ENCODE measurements at places on chromosomes 7 and 10.

DNA sequence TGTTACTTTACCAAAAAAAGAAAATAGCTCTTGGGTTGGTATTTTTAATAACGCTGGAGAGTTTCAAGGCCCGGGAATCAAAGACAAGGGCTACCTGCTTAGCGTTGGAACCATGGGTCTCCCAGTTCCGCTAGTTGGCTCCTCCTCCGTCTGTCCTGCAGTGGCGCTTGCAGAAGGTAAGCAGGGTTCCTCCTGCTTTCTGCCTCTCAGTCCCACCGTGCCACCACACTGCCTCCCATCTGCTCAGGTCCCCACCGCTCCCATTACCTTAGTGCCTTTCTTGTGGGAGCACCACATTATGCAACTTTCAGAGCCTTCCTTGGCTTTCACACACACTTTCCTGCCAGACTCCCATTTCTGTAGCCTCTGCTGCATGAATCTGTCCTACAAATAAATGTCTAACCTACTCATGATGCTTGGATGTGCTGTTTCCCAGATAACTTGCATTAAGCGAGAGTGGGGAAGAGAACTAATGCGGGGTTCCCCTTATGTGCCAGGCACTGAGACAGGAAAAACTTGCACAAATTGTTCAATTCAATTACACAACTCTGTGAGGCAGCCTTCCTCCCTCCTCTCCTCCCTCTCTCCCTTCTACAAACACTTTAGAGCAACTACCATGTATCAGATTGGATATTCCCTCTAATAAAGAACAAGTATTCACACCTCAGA lies 124.5 kb downstream of the AOAH start:
- DNase-seq, result no peak

DNA sequence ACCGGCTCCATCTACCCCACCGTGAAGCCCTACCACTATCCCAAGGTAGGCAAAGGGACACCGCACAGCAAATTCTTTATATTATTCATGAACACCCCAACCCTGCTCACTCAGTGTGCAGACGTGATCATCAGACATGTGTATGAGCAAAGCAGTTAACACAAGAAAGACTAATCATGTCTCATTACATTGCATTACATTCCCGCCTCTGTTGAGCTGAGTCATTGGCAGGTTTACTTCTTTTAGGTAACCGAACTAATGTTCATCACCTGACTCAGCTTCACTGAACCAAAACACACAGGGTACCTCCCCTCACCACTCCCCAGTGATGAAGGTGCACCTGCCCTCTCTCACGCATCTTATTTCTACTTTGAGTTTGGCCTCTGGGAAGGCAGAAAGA lies 233.4 kb downstream of the PAXIP1 start:
- DNase-seq, result no peak

DNA sequence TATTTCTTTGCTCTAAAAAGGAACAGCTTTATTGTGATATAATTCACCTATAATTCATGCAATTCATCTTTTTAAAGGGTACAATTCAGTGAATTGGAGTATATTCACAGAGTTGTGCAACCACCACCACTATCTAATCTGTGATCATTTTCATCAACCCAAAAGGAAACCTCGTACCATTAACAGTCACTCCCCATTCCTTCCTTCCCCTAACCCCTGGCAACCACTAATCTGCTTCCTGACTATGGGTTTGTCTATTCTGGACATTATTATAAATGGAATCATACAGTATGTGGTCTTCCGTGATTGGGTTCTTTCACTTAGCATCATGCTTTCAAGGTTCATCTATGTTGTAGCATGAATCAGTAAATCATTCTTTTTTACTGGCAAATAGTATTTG lies 52.3 kb downstream of the MKI67 start:
- no peak for DNase-seq

GRCh38 chr10:15265056-15265455 lies 96.6 kb upstream of the NMT2 start:
- no peak for DNase-seq

DNA sequence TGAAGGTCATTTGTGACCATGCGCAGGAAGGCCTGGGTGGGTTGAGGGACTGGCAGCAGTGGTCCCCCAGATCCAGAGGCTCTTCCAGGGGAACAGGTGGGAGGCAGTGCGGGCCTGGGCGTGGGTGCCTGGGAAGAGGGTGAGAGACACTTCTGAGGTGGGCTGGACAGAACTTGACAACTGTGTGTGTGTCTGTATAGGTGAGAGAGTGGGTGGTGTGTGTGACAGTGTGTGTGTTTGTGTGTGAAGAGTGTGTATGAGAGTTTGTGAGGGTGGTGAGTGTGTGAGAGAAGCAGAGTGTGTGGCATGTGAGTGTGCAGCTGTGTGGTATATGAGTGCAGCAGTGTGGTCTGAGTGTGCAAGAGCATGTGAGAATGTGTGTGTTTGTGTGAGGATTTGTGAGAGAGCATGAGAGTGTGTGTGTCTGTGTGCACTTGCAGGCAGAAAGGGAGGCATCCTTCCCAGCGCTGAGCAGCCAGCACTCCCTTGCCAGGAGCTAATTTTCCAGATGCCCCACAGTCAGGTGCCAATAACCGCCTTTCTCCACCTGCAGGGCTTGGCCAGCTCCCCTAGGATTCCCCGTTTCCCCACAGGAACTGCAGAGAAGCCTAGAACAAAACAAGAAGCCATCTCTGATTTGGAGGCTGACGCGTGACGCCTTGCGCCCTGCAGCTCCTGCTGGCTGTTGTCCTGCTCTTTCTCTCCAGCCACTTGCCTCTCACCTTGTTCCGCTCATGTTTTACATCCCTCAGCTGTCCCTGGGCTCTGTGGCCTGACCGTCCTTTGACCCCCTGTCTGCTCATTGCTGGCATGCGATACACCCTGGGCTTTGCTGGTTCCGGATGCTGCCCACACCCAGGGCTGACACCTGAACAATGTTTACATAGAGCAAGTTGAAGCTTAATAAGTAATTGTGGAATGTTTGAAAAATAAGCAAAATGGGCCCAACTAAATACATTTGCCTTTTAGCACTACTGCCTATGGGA lies 88.0 kb downstream of the TMEM178B start:
- DNase-seq, result no peak

DNA sequence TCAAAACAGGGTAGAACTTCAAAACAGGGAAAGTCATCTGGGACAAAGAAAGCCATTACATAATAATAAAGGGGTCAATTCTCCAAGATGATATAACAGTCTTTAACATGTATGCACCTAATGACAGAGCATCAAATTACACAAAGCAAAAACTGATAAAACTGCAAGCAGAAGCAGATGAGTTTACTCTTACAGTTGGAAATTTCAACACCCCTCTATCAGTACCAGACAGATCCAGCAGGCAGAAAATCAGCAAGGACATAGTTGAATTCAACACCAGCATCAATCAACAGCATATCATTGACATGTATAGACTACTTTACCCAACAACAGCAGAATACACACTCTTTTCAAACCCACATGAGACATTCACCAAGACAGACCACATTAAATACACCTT lies 233.0 kb upstream of the NEBL start:
- DNase-seq, result no peak

- peak; percentile 57 for DNase-seq
These were observed at the start of gene ARID5B for GRCh38 chr10:61900829-61901792. Gene ARID5B, plus strand, starts transcription at chr10:61901699. Its CDS starts 11 bp downstream, at chr10:61901710.

- DNase-seq, result peak; percentile 8
These were observed 452.4 kb upstream of the PHF14 start for GRCh38 chr7:10521306-10521705.

GRCh38 chr10:29508554-29509244 lies 126.1 kb downstream of the SVIL start:
- no peak for DNase-seq

- DNase-seq, result no peak
These were observed 5.2 kb downstream of the CSTF2T start for GRCh38 chr10:51694086-51694768.

- no peak for DNase-seq
These were observed 132.9 kb downstream of the CALN1 start for GRCh38 chr7:72279203-72279602.

- no peak for DNase-seq
These were observed 50.8 kb downstream of the CYTH3 start for GRCh38 chr7:6221340-6222319.

GRCh38 chr7:117375380-117375779 lies 51.9 kb downstream of the ASZ1 start:
- DNase-seq, result no peak

GRCh38 chr10:93245779-93246178 lies 172.1 kb downstream of the CYP26A1 start:
- DNase-seq, result peak; percentile 11

GRCh38 chr10:74824184-74824899 lies 2.1 kb upstream of the KAT6B start:
- peak; percentile 28 for DNase-seq

DNA sequence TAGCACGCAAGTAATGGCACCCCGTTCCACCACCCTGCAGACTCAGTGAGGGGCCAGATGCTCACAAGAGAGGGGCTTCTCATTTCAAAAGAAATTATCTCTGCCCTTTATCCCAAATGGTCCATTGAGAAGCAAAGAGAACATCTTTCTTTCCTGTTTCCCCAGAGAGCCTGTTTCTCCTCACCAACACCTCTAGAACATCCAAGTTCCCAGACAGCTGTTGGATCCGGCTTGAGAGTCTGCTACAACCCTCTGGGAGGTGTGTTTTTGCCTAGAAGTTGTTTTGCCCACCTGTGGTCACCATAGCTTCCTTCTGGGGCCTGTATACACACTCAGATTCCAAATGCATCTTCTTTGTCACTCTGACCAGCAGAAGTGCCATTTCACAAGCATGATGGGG lies 637.4 kb downstream of the LRMDA start:
- no peak for DNase-seq

- DNase-seq, result no peak
These were observed 49.5 kb upstream of the SLC29A3 start for GRCh38 chr10:71269301-71270288.

DNA sequence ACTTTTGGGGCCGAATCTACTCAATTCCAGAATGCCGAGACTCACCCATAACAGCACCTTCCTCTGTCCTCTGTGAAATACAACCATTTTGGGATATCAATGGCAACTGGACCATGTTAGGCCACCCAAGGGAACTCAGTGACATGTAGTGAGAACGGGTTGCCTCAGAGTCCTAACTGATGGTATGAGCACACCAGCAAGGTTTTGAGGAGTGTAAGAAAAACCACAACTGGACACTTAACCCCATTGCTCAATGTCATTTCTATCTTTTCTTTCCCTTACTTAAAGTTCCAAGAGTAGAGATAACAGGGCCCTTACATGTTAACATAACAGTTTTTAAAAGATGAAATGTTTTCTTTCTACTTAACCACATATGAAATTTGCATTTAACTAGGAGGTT lies 67.1 kb downstream of the TNS3 start:
- no peak for DNase-seq

GRCh38 chr7:96135241-96135640 lies 186.7 kb downstream of the SLC25A13 start:
- no peak for DNase-seq

GRCh38 chr10:31055573-31056251 lies 24.0 kb upstream of the ZNF438 start:
- no peak for DNase-seq

DNA sequence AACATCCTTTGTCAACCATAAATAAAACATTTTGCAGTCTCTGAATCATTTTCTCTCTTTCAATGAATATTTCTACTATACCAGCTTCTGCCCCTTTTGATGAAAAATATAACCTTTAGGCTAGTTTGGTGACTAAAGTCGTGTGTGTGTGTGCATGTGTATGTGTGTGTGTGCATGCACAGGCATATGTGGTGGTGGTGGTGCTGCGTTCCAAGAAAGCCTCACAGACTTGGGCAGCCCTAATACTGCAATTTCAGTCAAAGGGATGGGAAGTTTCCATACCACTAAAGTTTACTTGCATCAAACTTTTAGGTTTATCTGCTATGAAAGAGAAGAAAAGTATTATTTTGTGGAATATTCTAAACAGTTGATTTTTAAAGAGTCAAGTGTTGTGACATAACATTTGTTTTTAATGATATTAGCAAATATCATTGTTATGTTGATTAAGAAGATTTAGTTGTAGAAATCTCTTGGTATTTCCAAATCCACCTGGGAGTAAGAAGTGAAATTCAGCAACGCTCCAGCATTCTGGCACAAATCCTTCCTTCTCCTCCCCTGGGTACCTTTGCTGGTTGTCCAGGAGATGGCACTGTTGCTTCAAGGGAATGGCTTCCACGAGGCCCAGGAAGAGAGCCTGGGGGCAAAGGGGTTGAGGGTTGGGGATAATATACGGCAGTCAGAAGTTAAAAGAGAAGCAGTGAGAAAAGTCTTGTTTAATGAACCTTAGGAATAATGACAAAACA lies 41.5 kb downstream of the ASB4 start:
- DNase-seq, result peak; percentile 92

DNA sequence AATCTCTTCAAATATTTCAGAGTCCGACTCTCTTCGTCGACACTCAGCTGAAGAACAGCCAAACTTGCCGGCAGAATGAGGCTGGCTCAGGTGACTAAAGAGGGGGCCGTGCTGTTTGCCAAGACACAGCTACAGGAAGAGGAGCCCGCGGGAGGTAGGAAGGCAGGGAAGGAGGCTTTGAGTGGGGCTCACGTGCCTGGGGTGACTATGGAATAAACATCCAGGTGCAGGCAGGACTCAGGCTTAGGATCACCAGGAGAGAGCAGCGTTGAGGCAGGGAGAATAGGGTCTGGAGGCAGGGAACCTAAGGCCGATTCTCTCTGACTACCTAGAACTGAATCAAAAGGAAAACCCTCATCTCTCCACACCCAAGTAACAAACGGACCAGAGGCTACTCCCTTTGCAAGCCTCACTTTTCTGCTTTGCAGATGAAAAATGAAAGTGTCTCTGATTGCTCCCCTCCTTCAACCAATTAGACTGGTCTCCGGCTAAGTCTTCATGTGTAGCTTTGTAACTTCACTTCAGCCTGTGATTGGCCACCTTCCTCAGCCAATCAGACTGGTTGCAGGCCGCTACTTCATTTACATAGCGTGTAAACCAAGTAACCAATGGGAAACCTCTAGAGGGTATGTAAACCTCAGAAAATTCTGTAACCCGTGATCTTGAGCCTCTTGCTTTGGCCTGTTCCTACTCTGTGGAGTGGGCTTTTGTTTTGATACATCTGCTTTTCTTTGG lies 19.7 kb upstream of the BNIP3 start:
- DNase-seq, result no peak

- DNase-seq, result no peak
These were observed 520.7 kb downstream of the LRMDA start for GRCh38 chr10:75952093-75952492.

GRCh38 chr7:130254555-130254954 lies 12.1 kb upstream of the CPA2 start:
- DNase-seq, result no peak

GRCh38 chr10:128087884-128088709 lies 38.1 kb downstream of the MKI67 start:
- DNase-seq, result peak; percentile 78

DNA sequence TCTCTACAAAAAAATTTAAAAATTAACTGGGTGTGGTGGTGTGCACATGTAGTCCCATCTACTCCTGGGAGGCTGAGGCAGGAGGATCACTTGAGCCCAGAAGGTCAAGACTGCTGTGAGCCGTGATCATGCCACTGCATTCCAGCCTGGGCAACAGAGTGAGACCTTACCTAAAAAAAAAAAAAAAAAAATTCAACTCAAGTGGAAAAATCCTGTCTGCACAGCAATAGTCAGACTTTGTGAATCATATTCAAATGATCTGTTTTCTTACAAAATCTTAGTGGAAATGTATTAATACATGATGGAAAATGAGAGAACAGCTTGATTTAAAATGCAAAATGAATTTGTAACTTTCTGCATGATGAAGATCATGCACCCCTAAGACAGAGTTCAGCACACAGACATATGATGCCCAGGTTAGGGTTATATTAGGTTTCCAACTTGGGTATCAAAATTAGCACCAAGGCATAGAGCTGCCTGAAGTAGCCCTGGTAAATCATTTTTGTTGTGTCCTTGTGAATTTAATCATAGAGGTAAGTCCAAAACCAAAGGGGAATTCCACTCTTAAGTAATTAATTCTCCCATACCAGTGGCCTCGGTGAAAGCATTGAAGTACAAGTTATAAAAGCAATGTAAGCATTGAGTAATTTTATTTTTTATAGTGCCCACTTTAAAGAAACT lies 93.8 kb downstream of the ADD3 start:
- DNase-seq, result no peak

Measured in SJCRH30 (cell line).